Body of pancreas (tissue), 4 donors: ENCODE measurements at places on chromosomes 3 and 15. TPM values are rescaled to one million over a fixed set of nuclear protein-coding genes. Genes with fewer than 3 reads are reported as not detected.

Gene CHDH
- total RNA-seq = 26.0 TPM

Gene ERICH6
- 0.26 TPM for total RNA-seq

Gene CD276
- 59.7 TPM for total RNA-seq

Gene TTC21A
- 6.7 TPM for total RNA-seq

Gene KLHL40
- not detected for total RNA-seq

Gene ZMYND10
- 1.3 TPM for total RNA-seq

Gene WDR73
- 21.1 TPM for total RNA-seq

Gene GHSR
- 3.6 TPM for total RNA-seq

- no peak for DNase-seq
Observed at GRCh38 chr3:79885407-79885806, 117.6 kb upstream of the ROBO1 start.

- no peak for DNase-seq
Observed at GRCh38 chr15:42270996-42271395, 2.0 kb upstream of the GANC start.

DNA sequence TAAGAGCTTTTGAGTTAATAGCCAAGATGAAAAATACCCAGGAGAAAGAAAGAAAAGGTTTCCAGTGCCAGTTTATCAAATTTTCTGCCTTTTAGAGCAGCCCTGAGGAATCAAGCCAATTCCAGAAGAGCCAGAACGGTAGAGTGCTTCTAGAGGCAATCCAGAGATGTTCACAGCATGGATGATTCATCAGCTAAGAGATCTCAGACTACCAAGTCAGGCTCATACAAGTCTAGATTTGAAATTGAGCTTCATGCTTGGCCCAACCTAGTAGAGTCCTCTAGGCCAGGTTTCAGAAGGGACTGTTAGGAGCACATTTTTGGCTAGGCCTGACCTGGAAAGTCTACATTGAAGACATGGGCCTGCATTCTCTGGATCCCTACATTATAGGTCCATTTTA, 15.5 kb downstream of the WDR48 start:
- no peak for DNase-seq

DNA sequence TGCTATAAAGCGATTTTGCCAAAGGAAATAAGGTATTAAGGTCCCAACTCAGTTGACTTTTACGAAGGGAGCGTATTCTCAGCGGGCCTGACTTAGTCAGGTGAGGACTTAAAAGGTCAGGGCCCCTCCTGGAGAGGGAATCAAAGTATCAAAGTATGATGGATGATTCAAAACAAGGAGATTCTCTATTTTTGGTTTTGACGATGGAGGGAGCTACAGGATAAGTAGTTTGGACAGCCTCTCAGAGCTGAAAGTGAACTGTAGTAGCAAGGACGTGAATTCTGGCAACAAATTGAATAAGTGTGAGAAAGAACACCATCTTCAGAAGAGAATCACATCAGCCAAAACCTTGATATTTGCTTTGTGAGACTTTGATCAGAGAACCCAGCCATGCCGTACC, 1186.5 kb downstream of the SI start:
- no peak for DNase-seq

GRCh38 chr3:9013782-9014563, 50.7 kb upstream of the RAD18 start:
- no peak for DNase-seq

DNA sequence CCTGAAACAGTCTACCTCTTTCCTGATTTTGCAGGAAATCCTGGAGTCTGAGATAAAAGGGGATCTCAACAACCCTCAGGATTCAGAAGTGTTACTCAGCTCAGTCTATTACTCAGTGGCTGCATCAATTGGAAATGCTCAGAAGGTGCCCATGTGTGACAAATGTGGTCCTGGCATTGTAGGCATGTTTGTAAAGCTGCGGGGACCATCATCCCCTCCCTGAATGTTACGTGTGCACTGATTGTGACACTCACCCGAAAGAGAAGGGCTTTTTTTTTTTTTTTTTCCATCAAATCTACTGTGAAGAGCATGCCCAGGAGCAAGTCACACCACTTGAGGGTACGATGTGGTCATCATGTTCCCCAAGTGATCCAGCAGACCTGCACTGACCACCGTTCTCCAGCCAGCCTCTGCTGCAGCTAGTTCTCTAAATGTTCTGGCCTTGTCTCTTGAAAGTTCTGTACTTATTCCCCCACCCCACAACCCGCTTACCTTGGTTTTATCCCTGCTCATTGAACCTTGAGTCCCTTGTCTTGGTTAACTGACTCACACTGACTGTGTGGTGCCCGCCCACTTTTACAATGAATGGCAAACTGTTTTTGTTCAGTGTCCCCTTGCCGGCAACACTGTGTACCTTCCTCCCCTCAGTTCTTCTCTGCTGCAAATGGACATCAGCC, 19.8 kb downstream of the ST3GAL6 start:
- no peak for DNase-seq

DNA sequence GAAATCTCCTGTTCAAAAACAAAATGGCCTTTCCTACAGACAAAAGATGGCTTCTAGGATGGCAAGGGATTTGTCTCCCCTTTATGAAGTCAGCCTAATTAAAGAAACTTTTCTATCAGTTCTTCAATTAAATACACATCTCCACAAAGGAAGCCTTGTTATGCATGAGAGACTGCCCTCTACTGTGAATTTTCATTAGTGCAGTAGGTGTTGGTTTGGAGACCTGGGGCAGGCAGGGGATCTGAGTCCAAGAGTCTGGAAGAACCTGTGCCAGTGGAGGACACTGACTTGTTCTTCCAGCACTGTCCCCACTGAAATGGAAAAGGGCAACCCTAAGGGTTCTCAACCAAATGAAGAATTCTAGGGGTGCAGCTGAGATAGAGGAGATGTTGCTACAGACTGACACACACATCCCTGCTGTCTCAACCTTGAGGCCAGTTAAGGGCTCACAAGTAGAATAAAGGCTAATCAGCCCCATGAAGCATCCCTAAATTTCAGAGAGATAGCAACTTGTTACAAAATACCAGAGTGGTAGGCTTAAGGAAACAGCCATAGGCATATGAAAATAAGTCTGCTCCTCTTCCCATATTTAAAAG, 174.0 kb upstream of the PRICKLE2 start:
- peak; percentile 28 for DNase-seq

- DNase-seq = no peak
Observed at GRCh38 chr15:96320703-96321638, 9.5 kb upstream of the NR2F2 start.

- no peak for DNase-seq
Observed at GRCh38 chr3:98012979-98013378, 22.1 kb downstream of the GABRR3 start.

- no peak for DNase-seq
Observed at GRCh38 chr3:186922790-186923189, 7.5 kb upstream of the ST6GAL1 start.

DNA sequence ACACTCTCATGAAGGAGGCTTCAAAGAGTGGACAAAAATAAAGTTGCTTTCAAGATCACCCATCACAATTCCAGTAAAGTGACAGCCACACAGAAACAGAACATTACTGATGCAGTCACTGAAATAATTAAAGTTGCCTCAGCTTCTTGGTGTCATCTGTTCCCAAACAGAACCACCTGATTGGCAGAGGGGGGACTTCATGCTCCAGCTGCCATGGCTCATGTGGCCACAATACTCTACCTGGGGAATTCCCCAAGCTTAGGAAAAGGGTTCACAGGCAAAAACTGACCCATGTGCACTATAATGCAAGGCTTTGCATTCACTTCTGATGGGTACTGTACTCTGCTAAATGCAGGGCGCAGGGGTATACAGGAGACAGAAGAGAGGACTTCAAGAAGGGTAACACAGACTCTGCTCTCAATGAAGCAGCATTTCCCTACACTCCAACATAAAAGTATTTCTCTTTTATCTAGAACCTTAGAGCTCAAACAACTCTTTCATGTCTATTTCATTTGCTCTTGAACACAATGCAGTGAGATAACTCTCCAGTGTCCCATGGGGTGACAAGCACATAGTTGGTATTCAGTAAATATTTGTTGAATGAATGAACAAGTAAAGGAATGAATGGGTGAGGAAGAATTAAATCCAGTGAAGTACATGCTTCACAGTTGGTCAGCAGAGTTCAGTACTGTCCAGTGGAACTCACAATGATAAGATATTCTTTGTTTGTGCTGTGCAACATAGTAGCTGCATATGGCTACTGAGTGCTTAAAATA, 8.6 kb upstream of the CTNNB1 start:
- no peak for DNase-seq

GRCh38 chr3:178393824-178394223, 142.4 kb upstream of the KCNMB2 start:
- no peak for DNase-seq

- DNase-seq = peak; percentile 23
Observed at GRCh38 chr3:18424213-18424728, 868 bp downstream of the SATB1 start.

GRCh38 chr3:105829229-105829628, 39.6 kb downstream of the CBLB start:
- no peak for DNase-seq

GRCh38 chr3:48459773-48460516, 13.4 kb downstream of the ATRIP start:
- no peak for DNase-seq

DNA sequence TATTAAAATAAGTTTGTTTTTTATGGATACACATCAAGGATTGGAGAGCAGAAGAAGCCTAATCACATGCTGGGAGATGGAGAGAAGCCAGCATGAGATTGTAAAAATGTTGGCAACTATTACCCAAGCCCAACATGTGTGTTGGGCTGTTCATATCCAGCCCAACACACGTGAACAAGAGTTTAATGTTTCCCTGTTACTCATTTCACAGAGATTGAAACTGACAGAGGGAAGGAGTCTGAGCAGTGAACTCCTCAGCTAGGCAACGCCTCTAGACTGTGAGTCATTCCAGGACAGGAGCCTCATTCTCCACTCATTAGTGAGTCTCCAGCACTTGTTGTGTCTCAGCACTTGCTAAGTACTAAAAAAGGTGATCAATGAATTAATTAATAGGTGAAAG, 43.2 kb upstream of the CMSS1 start:
- DNase-seq = no peak

DNA sequence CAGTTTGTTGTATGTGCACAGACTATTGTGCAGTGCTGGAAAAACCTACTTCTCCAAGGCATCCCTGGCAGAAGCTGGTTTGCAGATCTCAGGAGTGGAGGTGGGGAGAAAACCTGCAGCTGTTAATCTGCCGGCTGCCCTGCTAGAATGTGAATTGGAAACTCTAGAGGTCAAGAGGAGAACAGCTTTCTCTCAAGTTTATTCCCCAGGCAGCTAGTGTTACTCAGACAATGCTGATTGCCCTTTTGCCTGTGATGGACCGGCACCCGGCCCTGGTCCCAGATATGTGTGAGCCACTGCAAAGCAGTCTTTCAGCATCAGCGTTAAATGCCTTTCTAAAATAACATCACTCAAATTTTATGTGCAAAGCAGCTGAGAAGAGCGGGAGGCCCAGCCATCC, 129.7 kb upstream of the TPM1 start:
- DNase-seq = no peak

GRCh38 chr3:12974334-12974733, 98.9 kb downstream of the IQSEC1 start:
- no peak for DNase-seq

- no peak for DNase-seq
Observed at GRCh38 chr3:87206070-87206469, 21.0 kb upstream of the CHMP2B start.

DNA sequence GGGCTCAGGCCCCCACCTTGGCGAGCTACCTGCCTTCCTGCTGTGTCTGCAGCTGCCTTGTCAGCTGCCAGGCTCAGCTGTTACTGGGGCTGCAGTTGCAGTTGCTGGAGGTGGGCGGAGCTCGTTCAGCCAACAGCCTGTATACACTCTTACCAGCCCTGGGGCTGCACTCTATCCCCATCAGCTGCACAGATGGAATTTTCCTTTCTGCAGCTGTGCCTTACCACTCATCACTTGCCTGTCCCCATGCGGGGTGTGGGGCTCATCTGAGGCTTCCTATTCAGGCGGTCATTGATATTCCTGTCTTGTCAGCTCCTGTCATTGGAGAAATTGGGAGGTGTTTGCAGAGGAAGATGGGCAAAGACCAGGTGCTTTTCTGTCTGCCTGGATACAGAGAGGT, 9.1 kb upstream of the SYN2 start:
- no peak for DNase-seq

DNA sequence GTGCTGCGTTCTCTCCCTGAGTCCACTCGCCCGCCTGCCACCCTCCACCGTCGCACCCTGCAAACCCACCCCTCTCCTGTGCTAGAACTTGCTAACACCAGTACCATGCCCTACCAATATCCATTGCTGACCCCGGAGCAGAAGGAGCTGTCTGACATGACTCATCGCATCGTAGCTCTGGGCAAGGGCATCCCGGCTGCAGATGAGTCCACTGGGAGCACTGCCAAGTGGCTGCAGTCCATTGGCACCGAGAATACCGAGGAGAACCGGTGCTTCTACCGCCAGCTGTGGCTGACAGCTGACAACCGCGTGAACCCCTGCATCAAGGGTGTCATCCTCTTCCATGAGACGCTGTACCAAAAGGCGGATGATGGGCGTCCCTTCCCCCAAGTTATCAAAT, 4.9 kb upstream of the ALAS1 start:
- no peak for DNase-seq

DNA sequence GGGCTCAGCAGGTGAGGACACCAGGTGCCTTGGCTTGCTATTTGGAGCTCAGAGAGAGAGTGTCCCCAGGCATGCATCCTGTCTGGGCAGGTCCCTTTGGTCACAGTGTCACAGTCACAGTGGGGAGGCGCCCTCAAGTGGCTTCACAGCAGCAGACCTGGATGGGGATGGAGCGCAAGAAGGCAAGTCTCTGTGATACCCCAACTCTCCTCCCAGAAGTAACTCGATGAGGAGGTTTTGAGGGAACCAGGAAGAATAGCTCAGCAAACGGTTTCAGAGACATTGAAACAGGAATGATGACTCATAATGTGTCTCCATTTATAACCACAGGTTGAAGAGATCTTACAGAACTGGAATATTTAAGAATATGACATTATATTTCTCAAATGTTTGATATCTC, 66.5 kb upstream of the SH3GL3 start:
- DNase-seq = peak; percentile 59

DNA sequence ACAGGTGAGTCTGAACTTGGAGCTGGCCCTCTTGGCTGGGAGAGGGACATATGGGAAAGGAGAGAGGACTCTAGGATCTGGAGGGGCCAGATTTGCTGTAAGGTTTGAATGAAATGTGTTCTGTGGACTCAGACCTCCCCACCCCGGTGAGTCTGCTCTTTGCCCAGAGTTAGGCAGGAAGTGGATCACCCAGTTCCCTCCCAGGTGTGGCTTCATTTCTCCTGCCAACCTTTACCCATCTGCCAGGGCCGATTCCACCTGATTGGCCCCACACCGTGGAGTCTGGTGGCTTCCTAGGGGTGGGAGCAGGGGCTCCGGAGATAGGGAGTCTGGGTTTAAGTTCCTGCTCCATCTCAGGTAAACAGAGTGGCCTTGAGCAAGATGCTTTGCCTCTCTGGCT, 25.5 kb downstream of the CD276 start:
- DNase-seq = no peak

DNA sequence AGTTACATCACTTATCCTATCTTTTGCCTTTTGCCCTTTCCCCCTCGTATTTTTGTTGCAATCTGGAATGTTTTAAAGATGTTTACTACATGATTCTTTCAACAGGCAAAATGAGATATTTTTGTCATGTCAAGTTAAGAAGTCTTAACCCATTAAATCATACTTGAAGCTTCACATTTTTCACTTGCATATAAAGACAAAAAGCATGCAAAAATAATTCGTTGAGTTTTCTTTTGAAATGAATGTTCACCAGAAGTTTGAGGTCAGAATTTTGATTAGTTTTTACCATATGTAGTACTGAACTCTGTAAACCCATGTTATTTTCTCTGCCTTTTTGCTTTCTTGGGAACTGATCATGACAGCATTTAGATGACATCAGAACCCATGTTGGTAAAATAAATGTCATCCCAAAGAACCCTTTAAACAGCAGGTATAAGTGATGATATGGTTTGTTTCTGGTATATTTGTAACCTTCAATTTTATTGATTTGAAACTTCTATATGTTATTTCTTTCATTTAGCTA, 188.5 kb downstream of the GHSR start:
- no peak for DNase-seq
